ENCODE measurements at places on chromosomes 12 and 14.

GRCh38 chr12:27818401-27818918 lies 38.4 kb upstream of the MANSC4 start:
- DNase-seq: no peak

GRCh38 chr14:77344377-77344996 lies 23.7 kb downstream of the GSTZ1 start:
- DNase-seq: no peak

DNA sequence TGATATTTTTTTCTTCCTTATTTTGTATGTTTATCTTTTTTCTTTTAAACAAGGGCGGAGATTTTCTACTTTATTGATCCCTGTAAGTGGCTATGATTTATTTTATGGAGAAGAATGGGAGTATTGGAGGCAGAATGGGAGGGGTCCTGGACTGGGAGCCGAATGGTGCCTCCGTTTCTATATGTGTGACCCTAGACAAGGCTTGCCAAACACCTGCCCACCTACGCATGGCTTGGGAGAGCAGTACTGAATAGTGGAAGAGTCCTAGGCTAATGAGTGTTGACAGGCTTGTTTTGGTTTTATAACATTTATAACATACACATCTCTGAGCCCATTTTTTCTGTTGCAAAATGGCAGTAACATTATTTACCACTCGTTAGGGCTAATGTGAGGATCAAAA lies 29.0 kb downstream of the STK38L start:
- DNase-seq: no peak

DNA sequence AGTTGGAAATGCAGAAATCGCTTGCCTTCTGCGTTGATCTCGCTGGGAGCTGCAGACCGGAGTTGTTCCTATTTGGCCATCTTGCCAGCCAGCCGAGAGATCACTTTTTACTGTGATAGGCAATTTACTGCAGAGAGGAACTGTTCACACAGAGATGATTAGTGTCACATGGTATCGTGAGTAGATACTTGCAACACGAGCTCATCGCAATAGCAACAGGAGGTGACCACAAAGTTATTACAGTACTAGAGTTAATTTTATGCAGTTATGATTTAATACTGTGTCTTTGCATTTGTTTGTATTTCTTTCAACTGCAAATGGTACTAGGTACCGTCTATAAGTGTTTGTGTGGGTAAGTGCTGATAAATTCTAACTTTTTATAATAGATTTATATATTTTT lies 27.8 kb downstream of the NOPCHAP1 start:
- no peak for DNase-seq

DNA sequence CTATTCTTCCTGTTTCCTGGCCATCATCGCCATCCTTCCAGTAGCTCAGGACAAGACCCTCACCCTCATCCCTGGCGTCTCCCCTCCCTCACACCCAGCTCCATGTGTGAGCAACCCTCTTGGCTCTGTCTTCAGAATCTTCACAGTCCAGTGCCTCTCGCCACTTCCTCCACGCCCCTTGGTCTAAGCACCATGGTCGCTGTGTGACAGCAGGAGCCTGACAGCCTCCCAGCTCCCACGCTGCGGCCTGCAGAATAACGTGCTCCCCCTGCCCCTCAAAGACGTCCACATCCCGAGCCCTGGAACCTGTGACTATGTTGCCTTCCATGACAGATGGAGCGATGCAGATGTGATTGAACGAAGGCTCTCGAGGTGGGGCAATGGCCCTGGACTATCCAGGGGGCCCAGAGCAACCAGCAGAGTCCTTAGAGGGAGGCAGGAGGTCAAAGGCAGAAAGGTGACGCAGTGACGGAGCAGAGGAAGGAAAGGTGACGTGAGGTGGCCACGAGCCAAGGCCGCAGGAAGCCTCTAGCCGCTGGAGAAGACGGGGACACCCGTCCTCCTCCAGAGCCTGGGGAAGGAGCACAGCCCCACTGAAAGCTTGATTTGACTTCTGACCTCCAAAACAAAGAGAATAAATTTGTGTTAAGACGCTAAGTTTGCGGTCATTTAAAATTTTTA lies 139.8 kb downstream of the CALM1 start:
- no peak for DNase-seq

GRCh38 chr14:100239211-100239839 lies 381 bp downstream of the YY1 start:
- DNase-seq: no peak

- DNase-seq: no peak
These were observed 1073.6 kb downstream of the BCL11B start for GRCh38 chr14:98198385-98198784.
